ENCODE measurements at places on chromosomes 2 and 18.

DNA sequence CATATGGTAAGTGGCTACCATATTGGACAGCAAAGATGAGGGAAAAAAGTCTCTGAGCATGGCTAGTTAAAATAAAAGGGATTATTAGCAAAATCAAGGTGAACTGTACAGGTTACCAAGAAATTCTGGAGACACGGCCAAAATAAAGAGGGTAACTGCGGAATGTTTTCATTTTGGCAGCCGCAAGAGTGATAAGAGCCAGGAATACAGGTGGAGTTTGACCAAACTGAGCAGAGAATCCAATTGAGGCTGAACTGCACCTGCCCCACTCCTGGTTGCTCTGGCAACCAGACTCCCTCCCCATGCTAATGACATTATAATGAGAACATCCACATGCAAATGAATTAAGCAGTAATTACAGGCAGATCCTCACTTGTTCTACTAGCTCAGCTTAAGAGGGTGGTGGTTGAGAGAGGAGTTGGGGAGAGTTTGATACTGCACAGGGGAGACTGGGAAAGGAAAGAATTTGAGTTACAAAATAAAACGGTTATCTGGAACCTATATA, 18.8 kb upstream of the EPHA4 start:
- DNase-seq: no peak

DNA sequence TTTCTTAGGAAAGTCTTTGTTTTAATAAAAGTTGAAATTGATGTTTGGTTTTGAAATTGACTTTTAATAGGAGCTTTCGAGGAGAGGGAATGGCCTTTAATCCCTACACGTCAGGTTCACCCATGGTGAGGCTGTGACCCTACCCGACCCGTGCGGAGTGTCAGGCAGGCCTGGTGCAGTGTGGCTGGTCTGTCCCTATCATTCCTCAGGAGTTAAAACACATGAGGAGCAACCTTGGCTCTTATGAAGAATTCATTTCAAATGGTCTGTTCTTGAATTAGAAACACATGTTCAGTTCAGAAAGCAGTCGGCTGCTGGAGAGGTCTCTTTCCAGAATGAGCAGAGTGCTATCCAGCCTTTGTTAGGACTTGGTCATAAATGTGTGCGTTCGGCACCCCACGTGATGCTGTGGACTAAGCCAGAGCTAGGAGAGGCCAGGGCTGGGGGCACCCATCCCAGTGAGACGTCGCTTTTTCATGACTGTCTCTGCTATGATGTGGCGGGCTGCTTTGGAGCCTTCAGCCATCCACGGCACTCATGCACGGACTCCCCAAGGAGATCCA, 54.7 kb downstream of the EMILIN2 start:
- DNase-seq: peak; percentile 77

- no peak for DNase-seq
These were observed 130.3 kb downstream of the TMEFF2 start for GRCh38 chr2:192064459-192064858.

DNA sequence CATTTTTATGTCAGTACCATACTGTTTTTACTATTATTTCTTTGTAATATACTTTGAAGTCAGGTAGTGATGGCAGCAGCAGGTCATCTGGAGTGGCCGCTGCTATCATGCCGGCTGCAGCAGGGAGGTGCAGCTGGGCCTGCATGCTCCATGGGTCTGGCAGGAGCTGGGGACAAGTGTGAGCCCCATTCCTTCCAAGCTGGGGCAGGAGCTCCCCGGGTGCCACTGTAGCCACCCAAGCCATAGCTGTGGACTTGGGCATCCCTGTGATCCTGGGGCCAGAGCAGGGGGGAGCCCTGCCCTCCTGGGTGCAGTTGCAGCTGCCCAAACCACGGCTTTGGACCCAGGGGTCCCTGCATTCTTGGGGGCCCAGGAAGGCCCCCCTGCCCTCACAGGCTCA, 59.2 kb downstream of the CSRNP3 start:
- DNase-seq: no peak

DNA sequence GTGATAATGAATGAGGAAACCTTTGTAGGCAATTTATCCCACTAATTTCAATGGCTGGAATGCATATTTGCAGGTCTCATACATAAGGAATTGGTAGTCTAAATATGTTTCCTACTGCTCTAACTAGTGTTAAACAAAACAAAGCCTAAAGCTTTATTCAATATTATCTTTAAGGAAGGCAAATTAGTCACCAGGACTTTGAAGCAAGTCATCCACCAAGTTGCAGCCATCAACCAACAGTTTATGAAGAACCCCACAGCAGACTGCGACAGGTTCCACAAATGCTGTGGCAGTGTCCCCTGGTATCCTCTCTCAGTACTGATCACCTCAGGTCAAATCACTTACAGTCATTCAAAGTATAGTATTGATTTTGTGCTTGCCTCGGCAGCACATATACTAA, 181.5 kb upstream of the ZFP36L2 start:
- no peak for DNase-seq

- DNase-seq: no peak
These were observed 574.2 kb downstream of the DCC start for GRCh38 chr18:52914148-52914547.

DNA sequence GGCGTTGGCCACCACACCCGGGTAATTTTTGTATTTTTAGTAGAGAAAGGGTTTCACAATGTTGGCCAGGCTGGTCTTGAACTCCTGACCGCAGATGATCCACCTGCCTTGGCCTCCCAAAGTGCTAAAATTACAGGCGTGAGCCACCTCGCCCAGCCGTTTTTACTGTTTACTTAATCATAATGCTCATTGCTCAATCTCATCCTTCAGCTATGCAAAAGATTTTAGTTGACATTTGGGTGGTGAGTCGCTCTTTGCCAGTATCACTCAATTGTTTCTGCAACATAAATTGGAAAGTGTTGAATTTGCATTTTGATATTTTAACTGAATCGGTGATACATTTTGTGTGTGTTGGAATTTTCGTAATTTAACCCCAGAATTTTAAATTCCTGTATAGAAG, 7.8 kb upstream of the ZNF532 start:
- no peak for DNase-seq

DNA sequence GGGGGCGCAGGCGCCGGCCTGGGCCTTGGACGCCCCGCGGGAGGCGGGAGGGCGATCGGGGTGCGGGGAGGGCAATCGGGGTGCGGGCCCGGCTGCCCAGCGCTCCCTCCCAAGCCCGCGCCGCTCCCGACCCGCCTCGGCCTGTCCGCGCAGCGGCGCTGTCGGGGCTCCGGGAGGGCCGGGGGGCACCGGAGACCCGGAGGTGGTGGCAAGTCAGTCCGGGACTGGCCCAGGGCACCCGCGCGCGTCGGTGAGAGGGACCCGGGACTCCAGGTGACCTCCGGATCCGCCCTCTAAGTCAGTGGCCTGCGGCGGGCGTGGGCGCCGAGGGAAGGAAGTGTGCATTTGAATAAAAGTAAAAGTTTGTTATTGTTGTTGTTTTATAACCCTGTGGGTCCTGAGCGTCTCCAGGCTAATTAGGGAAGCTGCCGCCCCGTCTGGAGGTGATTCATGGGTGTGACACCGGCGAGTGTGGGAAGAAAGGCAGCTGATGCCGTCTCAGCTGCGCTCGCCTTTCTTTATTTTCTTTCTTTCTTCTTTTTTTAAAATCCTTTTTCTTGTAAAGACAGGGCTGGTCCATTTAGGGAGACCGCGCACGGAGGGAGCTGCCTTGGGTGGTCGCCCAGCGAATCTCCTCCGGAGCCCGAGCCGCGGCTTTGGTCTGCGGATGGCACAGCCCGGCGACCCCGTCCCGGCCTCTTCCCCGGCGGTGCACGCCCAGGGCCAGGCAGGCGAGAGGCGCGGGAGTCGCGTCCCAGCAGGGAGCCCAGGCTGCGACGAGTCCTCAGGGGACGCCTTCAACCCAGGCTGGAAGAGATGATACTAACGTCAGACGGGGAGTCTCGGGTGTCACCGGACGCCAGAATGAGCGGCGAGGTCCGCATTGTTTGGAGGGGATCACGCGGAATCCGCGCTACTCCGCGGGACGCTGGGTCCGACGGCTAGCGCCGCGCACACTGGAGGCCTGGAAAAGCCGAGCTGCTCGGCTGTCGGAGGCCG, 627 bp upstream of the CRACDL start:
- DNase-seq: no peak

DNA sequence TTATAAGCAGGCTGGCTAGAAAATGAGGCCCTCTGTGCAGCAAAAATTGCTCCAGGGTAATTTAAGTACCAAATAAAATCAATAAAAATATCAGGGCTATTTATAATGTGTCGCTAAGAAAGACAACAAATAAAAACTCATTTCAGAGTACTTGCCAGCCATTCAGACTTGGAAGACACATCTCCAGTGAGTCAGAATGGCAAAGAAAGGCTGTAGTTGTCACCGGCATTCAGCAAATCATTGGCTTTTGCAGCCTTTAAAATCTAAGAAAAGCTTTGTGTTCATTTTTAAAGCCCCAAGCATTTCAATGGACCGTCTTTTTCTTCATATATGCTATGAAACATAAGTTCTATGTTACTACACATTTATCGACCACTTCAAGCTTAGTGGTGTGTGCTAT, 141.1 kb upstream of the HNMT start:
- DNase-seq: no peak

DNA sequence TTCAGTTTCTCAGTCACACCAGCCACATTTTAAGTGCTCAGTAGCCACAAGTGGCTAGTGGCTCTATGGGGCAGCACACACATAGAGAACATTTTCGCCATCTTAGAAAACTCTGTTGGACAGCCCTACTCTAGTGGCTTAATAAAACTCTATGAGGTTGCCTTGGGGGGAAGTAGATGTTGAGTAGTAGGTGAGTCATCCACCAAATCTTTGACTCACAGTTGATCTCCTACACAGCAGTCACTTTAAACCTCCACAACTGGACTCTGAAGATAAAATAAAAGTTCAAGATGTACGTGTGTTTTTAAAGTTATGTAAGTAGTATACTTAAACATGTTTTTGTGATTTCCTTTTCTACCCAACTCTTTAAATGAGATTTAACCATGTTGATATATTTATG, 379.0 kb downstream of the SETBP1 start:
- DNase-seq: peak; percentile 40

DNA sequence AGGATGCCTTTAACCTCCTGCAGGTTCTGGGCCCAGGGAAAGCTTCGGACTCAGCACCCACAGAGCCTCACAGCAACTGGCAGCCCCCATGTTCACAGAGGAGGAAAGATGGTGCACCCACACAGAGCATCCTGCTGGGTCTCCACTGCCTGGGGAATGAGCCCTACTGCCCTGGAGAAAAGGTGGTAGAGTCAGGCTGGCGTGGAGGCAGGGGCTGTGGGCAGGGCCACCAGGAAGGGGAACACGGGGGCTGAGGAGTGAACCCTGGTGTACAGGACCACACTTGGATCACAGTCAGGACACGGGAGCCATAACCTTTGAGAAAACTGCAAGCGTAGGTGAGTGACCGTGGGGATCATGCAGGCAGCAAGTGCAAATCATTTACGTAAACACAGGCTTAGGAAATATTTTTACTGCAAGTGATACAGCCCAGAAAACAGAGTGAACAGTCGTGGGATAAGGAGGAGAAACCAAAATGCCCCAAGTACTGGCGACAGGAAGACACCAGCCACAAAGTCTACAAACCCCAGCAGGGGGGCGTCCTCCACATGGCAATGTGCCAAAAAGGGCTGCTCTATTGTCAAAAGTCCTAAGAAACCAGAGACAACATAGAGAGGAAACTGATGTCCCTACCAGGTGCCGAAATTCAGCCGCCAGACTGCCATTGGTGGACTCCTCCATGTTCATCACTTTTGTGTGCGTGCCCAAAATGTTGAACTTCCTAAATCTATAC, 27.6 kb downstream of the STAT1 start:
- no peak for DNase-seq

DNA sequence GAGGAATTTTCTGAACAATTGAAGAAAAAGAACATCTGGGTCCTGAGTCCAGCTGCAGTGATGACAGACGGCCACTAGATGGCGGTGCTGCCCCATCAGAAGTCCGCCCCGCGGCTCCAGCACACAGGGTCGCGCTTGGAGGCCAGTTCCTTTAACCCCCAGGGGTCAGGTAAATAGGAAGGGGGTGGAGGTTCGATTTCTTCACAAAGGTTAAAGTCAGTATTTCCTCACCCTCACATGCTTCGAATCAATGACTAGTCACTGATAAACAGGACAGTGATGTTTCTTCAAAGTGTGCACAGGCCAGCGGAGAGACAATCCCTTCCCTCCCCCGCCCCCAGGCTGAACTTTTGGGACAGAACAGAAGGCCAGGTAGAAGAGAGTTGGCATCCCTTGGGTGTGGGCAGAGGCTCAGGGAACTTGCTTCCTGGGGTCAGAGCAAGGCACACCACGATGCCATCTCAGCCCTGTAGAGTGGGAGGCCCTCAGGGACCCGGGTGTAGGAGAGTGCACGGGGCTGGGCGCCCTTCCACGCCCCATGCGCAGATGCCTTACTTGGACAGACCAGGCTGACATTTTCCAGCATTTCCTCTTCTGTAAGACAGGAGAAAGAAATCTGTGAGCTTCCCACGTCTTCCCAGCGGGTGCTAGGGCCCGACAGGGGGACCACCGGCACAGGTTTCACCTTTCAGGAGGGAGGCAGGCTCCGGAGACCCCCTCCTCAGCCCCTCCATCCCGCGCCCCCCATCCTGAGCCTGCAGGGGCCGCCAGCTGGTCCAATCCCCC, 722 bp downstream of the APOB start:
- DNase-seq: peak; percentile 33

DNA sequence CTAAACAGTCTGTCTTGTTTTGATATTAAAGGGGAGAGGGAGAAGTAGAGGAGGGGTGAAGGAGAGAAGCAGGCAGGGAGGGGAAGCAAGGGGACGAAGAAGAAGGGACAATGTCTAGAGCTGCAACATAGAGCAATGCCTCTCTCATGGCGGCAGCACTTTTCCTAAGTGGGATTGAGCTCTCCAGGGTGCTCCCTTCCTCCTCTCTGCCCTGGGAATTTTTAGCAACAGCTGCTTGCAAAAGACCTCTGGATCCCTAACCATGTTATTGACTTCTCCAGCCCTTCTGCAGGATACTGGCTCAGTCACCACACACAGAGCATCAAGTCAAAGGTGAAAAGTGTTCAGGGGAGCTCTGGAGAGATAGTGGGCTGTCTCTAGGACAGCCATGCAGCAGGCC, 734.9 kb downstream of the EPHA4 start:
- no peak for DNase-seq

- peak; percentile 51 for DNase-seq
These were observed 66.6 kb downstream of the PHLPP1 start for GRCh38 chr18:62781893-62782292.

DNA sequence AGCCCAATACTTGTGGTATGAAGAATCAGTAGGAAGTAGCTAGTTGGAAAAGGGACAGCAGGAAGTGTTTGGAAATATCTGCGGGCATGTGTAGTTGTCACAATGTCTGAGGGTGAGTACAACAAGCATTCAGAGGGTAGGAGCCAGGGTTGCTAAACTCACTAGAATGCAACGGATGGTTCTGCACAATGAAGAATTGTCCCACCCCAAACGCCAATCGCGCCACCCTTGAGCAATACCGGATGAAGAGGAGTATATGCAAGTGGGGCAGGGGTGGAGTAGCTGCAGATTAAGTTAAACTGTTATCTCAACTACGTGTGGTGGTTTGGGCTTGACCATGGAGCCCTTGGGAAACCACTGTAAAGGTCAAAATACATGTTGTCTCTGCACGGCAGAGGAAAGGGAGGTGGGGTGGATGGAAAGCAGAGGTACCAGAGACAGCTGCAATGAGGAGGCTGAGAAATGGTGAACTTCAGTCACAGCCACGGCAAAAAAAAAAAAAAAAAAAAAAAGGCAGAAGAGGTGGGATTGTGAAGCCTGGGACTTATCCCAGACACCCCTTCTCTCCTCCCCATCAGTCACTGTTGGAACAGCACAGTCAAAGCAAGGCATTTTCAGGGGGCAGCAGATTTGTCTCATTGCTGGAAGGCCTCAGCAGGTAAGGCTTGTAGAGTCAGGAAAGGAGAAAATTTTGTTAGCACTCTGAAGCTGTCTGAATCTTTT, 5.2 kb downstream of the CCL20 start:
- no peak for DNase-seq

GRCh38 chr2:105782646-105783045, 37.9 kb downstream of the NCK2 start:
- no peak for DNase-seq

Measured in fibroblast of the conjunctiva (primary cell).